Endothelial cell (in vitro differentiated cells): ENCODE measurements at places on chromosomes 16 and 17.

DNA sequence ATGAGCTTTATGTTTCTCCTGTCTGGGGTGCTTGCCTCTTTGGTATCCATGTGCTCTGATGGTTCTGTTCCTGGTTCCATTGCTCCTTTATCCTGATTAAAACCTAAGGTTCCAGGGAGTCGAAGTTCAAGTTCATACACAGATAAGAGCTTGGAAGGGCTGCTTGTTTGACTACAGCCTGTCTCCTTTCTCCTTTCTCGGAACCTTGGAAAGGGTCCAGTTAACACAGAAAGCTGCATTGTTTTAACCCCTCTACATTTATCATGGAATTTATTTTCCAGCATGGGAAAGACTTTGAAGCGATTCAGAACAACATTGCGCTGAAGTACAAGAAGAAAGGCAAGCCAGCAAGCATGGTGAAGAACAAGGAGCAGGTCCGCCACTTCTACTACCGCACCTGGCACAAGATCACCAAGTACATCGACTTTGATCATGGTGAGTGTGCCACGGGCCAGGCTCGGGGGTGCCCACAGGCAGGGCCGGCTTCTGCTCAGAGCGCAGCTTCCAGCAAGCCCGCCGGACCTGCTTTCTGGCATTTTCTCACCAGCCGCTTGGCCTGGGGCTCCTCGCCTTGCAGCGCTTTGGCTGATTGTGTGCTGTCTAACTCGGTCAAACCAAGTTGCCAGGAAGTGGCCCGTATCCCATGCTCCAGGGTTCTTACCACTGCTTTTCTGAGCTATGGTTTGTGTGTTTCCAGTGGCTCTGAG, 19.9 kb downstream of the CRAMP1 start:
- DNase-seq = no peak

DNA sequence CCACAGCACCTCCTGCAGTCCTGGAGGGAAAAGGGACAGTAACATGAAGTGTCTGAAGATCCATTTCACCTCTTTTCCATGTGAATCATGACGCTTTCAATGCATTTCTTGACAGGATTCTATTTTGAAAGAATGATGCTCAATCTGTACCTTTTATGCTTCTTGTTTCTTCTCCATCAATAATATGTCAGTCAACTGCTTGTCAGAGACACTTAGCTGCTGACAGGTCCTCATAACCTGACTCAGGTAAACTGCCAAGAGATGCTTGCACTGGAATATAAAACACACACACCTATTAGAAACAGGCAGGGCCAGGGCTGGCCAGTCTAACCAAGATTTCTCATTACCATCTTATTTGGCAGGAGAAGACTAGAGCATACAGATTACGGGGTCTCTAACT, 21.6 kb downstream of the ZSWIM7 start:
- DNase-seq = no peak

DNA sequence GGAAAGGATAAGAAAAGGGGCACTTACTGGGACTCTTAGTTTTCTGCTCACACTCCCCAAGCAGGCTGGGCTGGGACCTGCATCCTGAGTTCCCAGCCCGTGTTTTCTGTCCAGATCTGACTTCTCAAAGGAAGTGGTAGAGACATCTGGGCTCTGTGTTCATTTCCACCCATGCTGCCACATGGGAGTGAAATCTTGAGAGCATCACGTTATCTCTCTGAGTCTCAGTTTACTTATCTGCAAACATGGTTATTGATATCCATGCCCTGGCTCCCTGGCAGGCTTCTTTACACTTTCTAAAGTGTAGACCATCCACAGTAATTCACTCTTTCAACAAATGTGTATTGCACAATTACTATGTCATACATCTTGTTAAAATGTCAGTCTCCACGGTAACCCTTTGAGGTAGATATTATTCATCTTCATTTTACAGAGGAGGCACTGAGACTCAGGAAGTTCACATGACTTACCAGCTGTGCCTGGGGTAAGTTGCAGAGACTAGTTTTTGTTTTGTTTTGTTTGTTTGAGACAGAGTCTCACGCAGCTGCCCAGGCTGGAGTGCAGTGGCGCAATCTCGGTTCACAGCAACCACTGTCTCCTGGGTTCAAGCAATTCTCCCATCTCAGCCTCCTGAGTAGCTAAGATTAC, 3.4 kb downstream of the ZNF688 start:
- no peak for DNase-seq

DNA sequence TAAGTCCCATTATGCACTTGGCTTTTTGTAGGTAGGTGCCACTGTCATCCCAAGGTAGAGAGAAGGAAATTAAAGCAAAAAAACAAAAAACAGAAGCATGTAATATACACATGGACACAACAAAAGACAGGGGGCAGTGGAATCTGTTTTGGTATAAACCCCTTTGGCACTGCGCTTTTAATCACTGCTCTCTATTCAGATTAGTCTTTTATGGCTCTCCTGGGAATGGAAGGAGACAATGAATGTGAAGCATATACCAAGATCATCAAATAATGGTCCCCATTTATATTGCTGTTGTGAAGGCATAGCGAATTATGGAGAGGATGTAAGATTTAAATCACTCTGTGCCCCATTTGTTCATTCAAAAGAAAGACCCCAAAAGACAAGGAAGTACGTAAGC, 17.4 kb downstream of the CDH11 start:
- DNase-seq = no peak

GRCh38 chr17:44122816-44123355, 555 bp downstream of the HDAC5 start:
- no peak for DNase-seq
